ENCODE measurements at places on chromosomes 3 and 15.

GRCh38 chr15:68794307-68794706 is 26.4 kb downstream of the ANP32A start:
- DNase-seq = no peak

- no peak for DNase-seq
Measured at GRCh38 chr3:191762323-191762960, 301.5 kb downstream of the PYDC2 start.

DNA sequence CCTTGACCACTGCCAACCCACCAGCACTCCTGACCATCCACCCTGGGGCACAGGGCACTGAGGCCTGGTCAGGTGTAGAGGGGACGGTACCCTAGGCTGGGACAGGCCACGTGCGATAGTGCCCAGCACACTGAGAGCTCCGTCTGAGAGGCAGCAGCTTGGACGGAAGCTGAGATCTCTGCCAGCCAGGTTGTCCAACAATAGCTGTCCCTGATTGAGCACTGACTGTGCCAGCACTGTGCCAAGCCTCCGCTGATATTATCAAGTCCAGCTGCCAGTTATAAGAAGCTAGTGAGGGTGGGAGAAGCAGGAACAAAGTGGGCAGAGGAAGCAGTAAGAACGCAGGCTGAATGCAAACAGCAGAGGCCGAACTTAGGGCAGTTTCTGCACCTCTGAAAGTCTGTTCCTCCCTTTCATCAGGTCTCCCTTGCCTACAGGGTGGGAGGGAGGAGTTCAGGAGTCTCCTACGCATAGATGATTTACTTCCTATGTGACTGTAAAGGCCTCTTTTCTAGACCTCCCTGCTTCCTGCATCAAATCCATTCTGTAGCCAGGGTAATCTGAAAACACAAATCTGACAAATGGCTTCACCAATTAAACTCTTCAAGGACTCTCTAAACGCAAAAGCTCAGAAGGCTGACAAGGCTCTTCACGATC is 29.7 kb downstream of the MRPS11 start:
- no peak for DNase-seq

- no peak for DNase-seq
Measured at GRCh38 chr3:29610781-29611180, 329.9 kb downstream of the RBMS3 start.

DNA sequence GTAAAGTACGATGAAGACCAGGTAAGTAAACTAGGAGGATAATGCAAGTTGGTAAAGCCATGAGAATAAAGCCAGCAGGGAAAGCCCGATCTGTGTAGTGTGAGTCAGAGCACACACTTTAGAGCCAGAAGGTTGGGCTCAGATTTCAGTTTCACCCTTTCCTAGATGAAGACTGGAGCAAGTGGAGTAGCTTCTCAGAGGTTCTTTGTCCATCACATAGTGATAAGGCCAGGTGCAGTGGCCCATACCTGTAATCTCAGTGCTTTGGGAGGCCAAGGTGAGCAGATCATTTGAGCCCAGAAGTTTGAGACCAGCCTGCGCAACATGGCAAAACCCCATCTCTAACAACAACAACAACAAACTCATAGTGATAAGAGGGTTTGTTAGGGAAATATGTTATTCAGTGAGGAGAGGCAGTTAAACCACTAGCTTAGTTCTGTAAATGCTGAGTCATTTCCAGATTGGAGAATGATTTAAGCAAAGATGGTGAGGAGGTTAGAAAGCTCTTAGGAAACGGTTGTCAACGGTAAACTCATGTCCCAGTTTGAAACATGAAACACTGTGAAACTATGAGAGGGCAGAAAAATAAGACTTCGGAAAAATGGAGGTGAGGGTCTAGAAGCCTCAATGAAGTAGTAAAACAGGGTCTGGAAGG is 39.0 kb downstream of the IL12A start:
- no peak for DNase-seq

DNA sequence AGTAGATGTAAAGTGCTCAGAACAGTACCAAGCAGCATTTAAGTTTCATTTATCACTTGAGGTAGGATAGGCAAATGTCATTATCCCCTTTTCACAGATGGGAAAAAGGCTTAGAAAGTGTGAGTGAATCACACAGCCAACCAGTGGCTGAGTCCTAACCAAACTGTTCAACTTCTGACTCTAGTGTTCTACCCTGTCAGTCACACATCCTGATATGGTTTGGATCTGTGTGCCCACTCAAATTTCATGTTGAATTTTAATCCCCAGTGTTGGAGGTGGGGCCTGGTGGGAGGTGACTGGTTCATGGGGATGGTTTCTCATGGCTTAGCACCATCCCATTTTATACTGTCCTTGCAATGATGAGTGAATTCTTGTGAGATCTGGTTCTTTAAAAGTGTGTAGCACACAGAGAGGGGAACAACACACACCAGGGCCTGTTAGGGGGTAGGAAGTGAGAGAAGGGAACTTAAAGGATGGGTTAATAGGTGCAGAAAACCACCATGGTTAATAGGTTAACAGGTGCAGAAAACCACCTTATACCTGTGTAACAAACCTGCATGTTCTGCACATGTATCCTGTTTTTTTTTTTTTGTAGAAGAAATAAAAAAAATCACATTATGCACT is 304.7 kb downstream of the SUCLG2 start:
- DNase-seq = no peak

DNA sequence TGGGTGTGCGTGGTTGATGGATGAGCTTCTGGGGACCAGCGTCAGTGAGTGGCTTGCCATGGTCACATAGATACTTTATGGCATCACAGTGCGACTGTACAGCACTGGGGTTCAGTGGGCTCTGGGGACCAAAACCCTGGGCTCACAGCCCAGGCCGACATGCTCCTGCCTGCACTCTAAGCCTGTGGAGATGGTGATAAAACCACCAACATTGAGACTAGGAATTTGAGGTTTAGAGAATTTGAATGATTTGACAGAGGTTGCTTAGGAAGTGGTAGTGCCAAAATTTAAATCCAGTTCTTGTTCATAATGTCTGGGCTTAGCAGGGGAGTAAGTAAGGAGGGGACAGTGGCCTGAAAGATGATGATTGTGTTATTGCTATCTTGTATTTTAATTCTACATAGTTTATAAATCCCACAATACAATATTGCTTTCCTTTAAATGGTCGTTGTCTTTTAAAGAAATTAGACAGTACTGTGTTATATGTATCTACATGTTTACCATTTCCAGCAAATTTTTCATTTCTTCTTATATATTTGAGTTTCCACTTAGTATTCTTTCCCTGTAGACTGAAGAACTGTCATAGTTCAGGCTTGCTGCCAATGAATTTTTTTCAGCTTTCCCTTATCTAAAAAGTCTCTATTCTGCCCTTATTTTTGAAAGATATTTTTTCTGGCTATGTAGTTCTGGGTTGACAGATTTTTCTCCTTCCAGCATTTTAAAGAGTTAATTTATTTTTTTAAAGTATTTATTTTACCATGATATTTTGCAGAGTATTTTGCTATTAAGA is 235.4 kb upstream of the RGMA start:
- DNase-seq = no peak

GRCh38 chr15:85335193-85335942 is 45.0 kb upstream of the AKAP13 start:
- DNase-seq = no peak

DNA sequence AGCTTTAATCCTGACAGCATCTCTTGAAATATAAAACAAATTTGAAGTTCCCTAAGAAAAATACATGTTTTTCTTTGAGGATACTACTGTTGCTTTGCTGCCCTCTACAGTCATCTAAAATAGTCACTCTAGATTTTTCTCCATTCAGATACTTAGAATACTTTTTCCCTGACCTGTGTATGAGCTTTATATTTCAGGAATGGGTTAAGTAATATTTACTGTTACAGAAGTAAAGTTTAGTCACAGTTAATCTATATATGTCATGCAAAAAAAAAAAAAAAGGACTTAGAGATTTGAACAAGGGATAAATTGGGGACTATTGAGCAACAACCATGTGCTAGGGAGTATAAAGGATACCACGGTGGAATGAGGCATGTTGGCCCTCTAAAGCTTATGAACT is 8.8 kb downstream of the NECTIN3 start:
- no peak for DNase-seq

DNA sequence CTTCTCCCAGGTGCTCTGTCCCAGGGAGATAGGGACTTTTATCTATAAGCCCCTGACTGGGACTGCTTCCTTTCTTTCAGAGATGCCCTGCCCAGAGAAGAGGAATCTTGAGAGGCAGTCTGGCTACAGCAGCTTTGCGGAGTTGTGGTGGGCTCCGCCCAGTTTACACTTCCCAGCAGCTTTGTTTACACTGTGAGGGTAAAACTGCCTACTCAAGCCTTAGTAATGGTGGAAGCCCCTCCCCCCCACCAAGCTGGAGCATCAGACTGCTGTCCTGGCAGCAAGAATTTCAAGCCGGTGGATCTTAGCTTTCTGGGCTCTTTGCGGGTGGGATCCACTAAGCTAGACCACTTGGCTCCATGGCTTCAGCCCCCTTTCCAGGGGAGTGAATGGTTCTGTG is 253.8 kb upstream of the ARL6 start:
- DNase-seq = no peak

GRCh38 chr15:36529296-36530011 is 50.0 kb upstream of the CDIN1 start:
- DNase-seq = no peak

DNA sequence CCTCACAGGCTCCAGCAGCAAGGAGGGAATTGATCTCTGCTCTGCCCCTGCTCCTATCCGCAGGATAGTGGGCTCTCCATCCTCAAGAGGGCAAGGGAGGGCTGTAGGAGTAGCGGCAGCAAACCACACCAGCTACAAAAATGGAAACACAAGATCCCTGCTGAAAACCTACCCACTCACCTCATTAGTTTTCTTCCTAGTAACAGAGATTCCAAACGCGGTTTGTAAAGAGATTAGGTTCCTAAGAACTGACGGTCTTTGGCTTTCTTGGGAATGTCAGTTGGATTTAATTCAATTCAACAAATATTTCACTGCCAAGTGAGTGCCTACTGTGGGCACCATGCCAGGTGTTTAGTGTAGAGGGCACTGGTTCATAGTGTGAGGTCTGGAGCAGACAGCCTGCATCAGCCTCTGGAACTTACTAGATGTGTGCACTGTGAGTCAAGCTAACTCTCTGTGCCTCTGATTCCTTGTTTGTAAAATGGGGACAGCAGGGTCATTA is 84.7 kb downstream of the MRPL46 start:
- DNase-seq = no peak

GRCh38 chr15:43423793-43424192 is 52.9 kb downstream of the TUBGCP4 start:
- DNase-seq = no peak

DNA sequence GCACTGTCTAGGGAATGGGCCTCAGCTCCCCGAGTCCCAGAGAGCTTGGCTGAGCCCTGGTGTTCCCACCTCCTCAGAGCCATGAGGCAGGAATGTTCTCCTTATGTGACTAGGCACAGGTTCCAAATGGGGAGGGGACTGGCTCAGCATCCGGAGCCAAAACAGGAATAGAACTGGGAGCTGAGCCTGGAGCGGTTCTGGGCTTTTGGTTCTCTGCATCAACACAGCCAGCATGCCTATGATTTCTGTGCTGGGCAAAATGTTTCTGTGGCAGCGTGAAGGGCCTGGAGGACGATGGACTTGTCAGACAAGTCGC is at the start of gene FAM131A:
Gene FAM131A, plus strand, starts transcription at position 202 of the 316 bp plus-strand sequence. Its CDS starts 31 bp downstream, at position 233.
- no peak for DNase-seq

- no peak for DNase-seq
Measured at GRCh38 chr3:101846709-101847108, 2.6 kb upstream of the NFKBIZ start.

DNA sequence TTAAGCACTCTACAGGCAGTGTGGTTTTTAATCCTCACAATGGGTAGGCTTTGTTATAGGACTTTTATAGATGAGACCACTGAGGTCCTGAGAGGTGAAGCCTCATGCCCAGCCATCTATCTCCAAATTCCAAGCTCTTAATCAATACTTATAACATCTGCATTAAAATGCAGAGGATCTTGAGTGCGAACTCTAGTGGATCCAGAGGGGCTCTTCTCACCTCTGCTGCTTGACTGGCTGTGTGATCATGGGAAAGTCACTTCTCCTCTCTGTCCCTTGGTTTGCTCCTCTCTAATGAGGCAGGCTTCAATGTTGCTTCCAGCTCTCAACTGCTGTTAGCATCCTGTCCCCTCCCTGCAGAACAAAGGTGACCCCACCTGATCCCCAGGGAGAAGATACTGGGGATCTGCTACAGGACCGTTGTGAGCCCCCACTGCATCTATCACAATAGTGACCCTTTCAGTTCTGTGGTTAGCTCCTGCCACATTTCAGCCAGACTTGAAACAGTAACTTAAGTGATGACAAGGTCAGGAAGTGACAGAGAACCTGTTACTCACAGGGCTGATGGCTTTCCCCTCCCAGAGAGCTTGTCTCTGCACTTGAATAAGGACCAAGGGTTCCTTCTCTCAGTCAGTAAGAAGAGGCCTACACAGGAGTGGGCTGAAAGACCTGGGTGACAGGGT is 1.3 kb downstream of the SLC27A2 start:
- DNase-seq = no peak

GRCh38 chr3:58514405-58514804 is 22.5 kb downstream of the KCTD6 start:
- no peak for DNase-seq

- DNase-seq = no peak
Measured at GRCh38 chr3:15458212-15458780, 30.9 kb downstream of the EAF1 start.

- no peak for DNase-seq
Measured at GRCh38 chr3:180421721-180422120, 180.2 kb upstream of the TTC14 start.

DNA sequence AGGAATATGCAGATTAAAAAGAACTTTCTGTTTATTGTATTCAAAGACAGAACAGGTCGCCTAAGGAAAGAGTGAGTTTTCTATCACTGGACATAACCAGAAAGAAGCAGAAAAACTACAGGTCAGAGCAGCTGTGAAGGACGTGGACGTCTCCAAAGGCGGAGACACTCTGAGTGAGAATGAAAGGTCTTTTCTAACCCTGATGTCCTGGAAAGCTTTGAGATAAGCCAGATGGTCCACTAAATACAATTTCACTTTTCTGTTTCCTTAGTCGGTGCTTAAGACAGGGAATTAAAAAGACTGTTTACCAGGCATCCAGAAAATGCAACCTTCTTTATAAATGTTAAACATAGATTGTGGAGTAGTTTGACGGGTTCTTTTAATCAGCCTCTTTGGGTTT is 360.4 kb downstream of the FGF12 start:
- no peak for DNase-seq

DNA sequence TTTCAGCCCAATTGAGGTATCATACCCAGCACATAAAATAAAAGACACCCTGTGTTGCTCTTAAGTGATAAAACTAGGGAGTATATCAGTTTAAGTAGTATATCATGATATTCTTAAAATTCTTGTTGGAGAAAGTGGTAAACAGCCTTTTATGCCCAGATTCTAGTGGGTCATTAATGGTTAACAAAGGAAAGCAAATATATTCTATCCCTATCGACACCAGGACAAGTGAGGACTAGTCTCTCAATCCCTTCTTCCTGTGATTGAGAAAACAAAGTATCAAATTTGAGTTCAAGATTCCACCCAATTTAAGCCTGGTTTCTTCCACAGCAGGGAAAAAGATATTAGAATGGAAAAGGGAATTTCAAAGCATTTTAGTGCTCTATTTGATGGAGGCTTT is 142.4 kb upstream of the IL12A start:
- DNase-seq = no peak

Measured in CD4-positive, alpha-beta T cell treated with Interleukin-15 for 1 hour (primary cell).